ENCODE measurements at places on chromosomes 13 and 19.

GRCh38 chr13:66154976-66155375 is 1075.2 kb downstream of the PCDH9 start:
- DNase-seq = no peak

- DNase-seq = no peak
These were observed 86.5 kb downstream of the IPO5 start for GRCh38 chr13:98039964-98040363.

DNA sequence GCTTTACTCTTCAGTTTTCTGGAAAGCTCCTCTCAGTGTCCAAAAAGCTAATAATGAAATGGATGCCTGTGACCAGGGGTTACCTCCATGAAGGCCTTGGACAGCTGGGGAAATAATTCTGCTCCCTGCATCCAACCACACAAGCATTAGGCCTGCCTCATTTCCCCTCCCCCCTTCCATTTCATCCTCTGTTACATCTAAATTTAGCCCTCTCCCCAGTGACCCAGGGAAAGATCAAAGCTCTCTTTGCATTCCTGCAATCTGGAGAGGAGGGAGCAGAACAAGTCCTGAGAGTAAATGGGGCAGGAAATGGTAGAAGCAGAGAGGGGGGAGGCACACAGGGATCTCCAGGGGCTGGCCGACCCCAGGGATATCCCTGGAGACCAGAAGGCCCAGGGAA is 452.7 kb downstream of the TSHZ3 start:
- DNase-seq = no peak

DNA sequence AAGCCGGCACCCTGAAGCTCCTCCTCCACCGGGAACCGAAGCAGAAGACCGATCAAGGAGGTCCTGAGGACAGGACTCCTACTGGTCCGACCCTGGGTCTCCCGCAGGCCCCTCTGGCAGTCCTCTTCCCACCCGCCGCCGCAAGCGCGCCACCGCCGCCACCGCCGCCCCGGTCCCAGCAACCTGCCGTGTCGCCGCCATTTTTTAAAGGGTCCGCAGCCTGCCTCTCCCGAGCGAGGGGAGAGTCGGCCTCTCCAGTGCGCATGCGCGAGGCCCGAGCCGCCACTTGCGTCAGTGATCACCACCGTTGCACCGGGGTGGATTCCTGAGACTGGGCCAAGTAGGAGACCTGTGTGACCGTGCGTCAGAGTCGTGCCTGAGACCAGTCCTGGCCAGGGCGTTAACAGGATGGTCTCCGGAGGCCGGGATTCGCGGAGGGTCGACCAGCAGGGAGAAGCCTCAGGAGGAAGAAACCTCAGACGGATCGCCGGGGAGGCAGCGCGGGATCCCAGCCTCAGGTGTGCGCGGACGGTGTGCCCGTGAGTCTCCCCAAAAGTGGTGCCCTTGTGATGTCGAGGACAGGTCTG is 51.6 kb downstream of the ZNF146 start:
- DNase-seq = no peak

- no peak for DNase-seq
These were observed 340.0 kb upstream of the GPC6 start for GRCh38 chr13:92886535-92887077.

GRCh38 chr13:102172406-102172805 is 229.4 kb downstream of the FGF14 start:
- no peak for DNase-seq

DNA sequence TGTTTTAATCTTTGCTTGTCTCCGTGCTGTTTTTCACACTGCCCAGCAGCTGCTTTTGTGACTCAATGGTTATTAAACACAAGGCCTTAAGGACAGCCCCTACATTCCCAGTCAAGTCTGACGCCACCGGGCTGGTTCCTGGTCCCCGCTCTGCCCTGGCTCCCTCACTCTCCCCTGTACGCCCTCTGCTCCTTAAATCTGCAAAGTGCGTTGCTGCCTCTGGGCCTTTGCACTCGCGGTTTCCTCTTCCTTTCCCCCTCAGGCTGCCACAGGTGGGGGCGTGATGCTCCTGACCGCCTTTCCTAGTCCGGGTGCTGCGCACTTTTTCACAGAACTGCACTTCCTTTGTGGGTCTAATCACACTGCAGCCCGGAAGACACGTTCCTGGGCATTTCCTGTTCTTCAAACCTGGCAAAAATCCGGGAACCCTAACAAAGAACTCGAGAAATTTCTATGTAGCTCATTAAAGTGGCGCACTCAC is 25.6 kb downstream of the NOSIP start:
- no peak for DNase-seq

DNA sequence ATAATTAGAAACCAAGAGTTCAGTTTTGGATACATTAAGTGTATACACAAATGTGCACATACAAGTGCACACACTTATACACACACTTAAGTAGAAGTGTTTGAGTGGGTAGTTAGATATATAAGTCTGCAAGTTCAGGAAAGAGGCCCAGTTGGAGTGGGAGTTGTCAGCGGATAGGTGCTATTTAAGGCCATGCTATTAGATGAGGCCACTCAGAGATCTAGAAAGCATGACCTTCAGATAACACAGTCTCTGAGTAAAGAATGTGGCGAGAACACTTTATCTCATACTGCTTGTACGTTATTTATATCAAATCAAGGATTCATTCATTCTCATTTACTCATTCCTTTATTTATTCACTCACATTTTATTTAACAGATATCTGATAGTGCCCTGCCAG is 206.2 kb downstream of the POSTN start:
- no peak for DNase-seq

DNA sequence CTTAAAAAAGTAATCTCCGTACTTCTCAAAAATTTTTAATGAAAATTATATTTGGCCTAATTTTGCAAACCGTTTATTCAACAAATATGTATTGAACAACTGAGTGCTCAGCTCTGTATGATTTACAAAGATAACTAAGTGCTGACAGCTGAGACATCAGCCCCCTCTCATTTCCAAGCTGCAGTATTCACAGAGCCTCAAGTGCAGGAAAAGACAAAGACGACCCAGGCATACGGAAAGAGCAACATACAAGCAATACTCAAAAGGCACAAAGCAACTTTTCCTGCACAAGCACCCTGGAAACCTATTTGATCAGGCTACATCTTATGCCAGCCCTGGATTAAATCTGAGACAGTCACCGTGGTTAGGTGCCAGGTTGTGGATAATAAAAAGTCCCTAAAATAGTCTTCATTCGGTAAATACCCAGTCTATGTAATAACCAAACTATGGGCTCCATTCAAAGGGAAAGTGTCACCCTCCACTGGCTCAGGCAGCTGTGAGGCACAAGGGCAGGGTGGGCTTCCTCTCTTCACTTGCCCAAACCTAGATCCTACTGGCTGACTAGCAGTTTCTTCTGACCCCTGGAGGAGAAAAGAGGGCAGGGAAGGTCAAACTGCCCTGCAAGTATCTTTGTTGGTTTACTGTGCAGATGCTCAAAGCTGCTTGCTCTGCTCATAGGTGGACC is 65.5 kb downstream of the TBC1D4 start:
- no peak for DNase-seq

DNA sequence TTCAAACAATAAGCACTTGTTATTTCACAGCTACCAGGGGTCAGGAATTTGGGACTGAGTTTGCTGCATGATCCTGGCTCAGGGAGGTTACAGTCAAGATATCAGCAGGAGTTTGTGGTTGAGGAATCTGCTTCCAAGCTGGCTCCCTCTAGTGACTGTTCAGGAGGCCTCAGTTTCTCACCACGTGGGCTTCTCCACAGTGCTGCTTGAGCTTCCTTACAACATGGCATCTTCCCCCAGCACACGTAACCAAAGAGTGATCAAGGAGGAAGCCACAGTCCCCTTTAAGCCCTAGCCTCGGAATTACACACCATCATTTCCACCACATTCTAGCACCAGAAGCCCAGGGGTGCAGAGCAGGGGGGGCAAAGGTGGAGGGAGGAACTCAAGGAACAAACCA is 28.8 kb downstream of the CELF5 start:
- DNase-seq = no peak

GRCh38 chr19:1847348-1847683 is 967 bp downstream of the REXO1 start:
- no peak for DNase-seq

DNA sequence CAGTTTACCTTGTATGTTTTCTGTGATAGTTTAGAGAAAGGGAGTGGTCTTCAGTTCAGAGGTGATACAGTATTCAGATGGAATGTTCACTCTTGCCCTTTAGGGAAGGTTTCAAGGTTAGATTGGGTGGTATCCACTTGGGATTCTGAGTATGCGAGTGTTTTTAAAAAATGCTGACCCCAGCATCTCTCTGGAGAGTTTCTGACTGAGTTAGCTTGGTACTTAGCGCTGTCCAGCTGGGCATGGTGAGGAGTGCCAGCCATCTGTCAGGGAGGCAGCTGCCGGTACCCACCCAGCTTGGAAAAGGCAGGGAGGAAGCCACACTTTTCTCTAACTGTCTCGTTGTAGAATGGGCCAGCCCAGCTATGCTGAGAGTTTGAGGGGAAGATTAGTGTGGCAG is 63.3 kb downstream of the ARHGEF7 start:
- no peak for DNase-seq

- DNase-seq = no peak
These were observed 79.9 kb downstream of the VWA8 start for GRCh38 chr13:41880966-41881365.

DNA sequence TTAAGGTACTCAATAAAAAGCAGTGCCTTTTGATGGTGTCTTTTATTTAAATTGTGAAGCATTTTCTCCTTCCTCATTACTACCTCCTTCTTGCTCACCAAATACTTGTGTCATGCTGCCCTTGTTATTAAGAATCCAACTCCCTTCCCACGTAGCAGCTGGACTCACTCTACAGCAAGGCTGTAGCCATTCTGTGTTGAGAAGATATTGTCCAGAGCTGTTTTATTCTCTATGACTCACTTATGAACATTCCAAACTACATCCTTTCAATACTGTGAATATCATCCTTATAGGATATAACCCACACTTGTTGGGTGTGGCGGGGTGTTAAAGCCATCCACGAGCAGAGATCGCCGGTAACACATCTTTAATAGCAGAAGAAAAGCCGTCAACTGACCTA is 1671.5 kb upstream of the SLC10A2 start:
- no peak for DNase-seq

GRCh38 chr13:38381890-38382289 is 32.2 kb downstream of the UFM1 start:
- no peak for DNase-seq

DNA sequence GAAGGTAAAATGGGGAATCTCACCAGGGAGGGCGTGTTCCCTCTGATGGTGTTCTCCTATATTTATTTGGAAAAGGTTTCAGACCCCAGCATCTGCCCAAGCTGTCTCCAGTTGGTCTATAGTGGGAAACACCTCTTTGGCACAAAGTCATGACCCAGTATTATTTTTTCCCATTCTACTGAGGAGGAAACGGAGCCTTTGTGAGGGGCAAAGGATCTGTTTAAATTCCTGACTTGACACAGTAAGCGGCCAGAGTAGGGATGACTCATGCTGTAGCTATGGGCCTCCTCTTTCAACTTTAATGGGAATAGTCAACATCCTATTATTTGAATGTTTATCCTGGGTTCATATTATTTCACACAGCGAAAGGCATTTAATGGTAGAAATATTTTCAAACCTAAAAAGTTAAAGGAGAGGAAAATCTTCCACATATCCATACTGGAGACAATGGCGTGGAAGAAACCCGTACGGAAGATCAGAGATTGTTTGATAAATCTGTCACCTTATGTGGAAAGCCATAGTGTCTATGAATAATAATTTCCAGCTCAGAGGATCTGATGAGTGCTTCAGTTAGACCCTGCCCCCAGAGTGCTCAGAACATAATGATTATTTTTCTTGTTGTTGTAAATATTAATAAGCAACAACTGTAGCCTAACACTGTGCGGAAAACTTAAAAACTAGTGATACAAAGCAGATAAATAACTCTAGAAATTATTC is 126.0 kb downstream of the FOXO1 start:
- DNase-seq = no peak

DNA sequence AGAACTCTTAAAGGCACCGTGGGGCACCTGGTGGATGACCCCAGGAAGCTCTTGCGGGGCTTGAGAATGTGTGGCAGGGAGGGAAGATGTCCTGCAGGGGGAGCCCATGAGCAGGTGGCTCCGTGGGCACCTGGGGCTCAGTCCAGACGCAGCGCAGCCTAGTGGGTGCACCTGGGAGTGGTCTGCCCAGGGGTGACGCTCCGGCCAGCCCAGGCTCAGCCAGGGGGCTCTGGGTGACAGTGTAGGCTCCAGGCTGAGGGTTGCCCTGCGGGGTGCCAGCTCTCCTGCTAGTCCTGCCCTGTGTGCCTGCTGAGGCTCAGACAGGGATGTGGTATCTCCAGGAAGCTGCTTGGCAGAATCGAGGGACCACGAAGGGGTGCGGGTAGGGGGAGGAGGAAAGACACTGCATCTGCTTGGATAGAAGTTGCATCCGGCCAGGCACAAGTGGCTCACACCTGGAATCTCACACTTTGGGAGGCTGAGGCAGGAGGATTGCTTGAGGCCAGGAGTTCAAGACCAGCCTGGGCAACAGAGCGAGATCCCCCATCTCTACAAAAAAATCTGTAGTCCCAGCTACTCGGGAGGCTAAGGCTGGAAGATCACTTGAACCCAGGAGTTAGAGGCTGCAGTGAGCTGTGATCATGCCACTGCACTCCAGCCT is 15.0 kb upstream of the PGLS start:
- DNase-seq = no peak

GRCh38 chr13:38042771-38043170 is 173.2 kb upstream of the TRPC4 start:
- DNase-seq = no peak

DNA sequence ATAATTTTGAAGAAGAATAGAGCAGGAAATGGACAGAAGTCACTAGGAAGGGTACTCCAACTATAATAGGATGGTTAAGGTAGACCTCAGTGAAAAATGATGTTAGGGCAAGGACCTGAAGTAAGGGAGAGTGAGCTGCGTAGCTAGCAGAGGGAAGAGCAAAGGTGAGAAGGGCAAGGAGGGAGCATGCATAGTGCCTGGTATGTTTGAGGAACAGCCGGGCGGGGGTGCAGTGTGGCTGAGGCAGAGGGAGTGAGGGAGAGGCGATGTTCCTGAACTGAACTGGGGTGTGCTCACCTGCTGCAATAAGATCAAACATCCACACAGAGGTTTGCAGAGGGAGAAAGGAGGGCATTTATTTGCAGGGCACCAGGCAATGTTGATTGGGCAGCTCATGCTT is 110.4 kb downstream of the DNAJC15 start:
- DNase-seq = no peak

GRCh38 chr13:20192158-20192835 is 441 bp downstream of the GJB2 start:
- DNase-seq = no peak

DNA sequence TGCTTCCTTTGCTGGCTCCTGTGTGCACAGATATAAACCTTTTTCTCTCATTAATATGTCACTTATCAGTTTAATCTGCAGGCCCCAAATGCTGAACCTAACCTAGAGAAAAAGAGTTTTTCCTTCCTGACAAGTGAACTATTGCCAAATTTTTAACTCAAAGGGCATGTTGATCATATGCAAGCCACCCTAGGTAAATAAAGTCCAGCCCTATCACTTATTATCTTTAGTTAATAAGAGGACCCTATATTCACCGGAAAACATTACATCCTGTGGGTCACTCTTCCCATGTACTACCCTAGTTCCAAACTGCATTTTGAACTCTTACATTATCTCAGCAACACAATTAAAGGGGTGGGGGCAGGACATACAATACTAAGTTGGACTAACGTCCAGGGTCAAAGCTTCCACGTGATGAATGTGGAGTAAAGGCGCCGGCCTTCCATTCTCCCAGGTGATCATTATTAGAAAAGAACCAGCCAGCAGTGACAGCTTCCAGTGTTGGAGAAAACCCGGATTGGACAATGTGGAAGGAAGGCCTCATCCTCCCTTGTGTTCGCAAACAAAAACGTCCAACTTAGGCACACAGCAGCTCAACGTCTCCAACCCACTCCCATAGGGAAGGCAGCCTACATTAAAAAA is 86.6 kb downstream of the STK24 start:
- no peak for DNase-seq

All from NCI-H1417 treated with DMSO at 0.1 percent for 48 hours (cell line).